RKO (cell line): ENCODE measurements at places on chromosomes 13 and 19.

- no peak for DNase-seq
Measured at GRCh38 chr13:38979891-38980749, 10.5 kb downstream of the STOML3 start.

- DNase-seq: peak; percentile 99
Measured at GRCh38 chr19:56170261-56170660, 5.5 kb upstream of the GALP start.

DNA sequence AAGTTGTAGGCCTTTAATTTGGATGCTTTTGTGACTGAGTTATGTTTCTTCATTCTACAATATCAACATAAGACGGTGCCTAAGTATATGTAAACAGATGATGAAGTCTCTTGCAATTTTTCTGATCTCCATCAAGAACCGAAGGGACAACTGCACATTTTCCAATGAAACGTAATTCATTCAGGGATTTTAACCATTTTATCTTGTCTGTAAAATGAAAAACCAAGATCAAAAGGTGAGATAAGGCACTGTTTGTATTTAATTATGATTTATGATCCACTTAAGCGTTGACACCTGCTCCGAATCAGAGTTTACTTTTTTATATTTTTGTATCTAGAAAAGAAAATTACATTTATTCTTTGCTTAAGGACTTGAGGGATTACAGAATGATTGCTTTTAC, 556.8 kb upstream of the ARGLU1 start:
- DNase-seq: no peak

DNA sequence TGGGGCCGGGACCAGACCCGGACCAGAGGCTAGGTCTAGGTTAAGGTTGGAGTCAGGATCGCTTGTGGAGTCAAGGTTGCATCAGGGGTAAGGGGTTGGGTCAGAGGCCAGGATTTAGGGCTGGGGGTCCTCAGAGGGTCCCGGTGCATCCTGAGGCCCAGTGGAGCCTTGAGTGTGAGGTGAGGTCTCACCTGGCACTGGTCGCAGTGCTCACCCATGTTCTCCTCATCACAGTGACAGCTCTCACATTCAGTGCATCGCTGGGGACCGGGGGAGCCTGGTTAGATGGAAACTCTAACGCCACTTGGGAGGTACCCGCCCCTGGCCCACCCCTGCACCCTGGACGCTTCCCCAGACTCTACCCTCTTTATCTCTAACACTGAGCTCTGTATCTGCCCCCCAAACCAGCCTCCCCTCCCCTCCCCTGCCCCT, 3.1 kb downstream of the HRC start:
- DNase-seq: no peak

- DNase-seq: no peak
Measured at GRCh38 chr13:103250071-103250470, 183.9 kb upstream of the SLC10A2 start.

GRCh38 chr13:33554919-33555791, 262.8 kb upstream of the RFC3 start:
- no peak for DNase-seq

GRCh38 chr19:11096210-11096841, 7.1 kb downstream of the LDLR start:
- no peak for DNase-seq

DNA sequence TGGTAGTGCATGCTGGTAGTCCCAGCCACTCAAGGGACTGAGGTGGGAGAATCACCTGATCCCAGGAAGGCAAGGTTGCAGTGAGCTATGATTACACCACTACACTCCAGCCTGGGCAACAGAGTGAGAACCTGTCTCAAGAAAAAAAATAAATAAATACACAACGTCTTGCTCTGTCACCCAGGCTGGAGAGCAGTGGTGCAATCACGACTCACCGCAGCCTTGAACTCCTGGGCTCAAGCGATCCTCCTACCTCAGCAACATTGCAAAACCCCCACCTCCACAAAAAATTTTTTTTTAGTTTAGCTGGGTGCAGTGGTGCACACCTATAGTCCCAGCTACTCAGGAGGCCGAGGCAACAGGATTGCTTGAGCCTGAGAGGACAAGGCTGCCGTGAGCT, 8.8 kb downstream of the TPM4 start:
- DNase-seq: no peak

DNA sequence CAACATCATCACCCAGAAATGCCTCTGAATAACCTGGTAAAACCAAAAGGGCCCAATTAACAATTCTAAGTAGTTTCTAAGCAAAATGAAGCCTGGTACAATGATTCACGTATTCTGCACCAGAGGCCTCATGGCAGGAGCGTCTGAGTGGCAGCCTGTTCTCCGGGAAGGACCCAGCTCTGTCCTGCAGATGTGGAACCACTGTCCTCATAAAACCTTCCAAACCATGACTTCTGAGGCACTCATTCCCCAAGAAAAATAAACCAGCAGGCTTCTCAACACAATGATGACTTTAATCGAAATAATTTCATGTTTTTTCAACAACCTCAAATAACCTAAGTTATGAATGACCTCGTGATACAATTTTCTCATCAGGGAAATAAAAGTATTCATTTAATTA, 89.9 kb downstream of the STK24 start:
- no peak for DNase-seq

GRCh38 chr13:33426131-33426530, 140.6 kb upstream of the STARD13 start:
- DNase-seq: no peak

- no peak for DNase-seq
Measured at GRCh38 chr13:110056640-110057039, 250.3 kb downstream of the COL4A1 start.
